ENCODE measurements at places on chromosomes 2 and 18.
A peak's percentile ranks its signal among the peaks of the same experiment; 100 is the strongest.

- DNase-seq: no peak
These were observed 132.1 kb upstream of the SETBP1 start for GRCh38 chr18:44548291-44549221.

- DNase-seq: peak; percentile 46
These were observed 2.1 kb downstream of the SOX11 start for GRCh38 chr2:5694306-5694705.

GRCh38 chr18:7727361-7728076 lies 160.4 kb downstream of the PTPRM start:
- no peak for DNase-seq

- DNase-seq: no peak
These were observed 326.9 kb upstream of the GULP1 start for GRCh38 chr2:187964746-187965145.

GRCh38 chr2:217694291-217694690 lies 308.5 kb downstream of the TNS1 start:
- DNase-seq: no peak
